ENCODE measurements at places on chromosomes 16 and 17.
A peak's percentile ranks its signal among the peaks of the same experiment; 100 is the strongest.

GRCh38 chr17:76382351-76382802, 2.0 kb upstream of the SPHK1 start:
- peak; percentile 55 for DNase-seq

DNA sequence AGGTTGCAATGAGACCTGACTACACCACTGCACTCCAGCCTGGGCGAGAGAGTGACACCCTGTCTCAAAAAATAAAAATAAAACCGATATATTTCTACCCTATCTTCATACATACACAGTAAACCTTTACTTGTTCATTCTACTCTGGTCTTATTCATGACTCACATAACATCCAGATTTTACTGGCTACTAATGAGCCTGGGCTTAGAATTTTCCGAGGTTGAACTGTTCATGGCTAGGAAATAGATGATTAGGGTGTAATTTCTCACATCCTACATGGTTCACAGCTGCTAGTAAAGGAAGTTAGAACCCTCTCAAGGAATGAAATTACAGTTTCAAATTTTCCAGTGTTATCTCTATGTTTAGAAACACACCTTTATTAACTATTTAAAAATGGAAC, 14.7 kb downstream of the GSPT1 start:
- DNase-seq, result no peak

DNA sequence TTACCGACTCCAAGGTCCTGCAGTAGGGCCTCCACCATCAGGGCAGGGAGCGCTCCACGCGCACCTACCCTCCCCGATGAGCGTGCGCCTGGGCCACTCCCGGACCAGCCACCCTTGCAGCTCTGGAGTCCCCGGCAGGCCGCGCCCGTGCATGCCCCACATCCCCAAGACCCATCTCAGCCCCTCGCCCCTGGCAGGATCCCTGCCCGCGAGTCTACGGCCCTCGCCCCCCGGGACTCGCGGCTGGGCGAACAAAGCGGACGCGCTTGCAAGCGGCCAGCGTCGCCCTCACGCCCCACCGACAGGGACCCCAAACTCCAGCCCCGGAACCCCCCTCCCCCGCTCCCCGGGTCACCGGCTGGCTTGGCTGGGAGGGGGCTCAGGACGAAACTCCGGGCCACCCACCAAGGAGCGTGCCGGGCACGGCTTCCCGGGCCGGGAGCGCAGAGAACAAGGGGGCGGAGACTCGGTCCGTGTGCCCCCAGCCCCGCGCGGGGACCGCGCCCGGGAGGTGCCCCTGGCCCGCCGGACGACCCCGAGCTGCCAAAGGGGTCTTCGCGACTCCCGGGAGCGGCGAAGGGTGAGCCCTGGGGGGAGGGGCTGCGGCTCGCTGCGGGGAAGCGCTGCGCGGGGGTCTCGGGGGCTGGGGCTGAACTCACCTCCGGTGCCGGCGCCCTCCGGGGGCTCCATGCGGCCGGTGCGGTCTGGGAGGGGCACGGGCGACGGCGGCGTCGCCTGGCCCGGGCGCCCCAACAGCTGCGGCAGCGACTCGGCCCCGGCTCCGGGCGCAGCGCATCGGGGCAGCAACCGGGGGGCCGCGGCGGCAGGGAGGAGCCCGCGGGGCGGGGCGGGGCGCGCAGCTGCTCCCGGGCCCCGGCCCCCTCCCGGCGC, at the start of gene DBNDD1:
DBNDD1 (minus strand) TSS at position 805 of the 891 bp plus-strand sequence; CDS start at position 690, 115 bp downstream.
- no peak for DNase-seq

GRCh38 chr16:81041696-81042095, 6.1 kb downstream of the ATMIN start:
- DNase-seq, result no peak

- DNase-seq, result peak; percentile 83
Measured at GRCh38 chr17:564526-565065, 150.0 kb downstream of the VPS53 start.

DNA sequence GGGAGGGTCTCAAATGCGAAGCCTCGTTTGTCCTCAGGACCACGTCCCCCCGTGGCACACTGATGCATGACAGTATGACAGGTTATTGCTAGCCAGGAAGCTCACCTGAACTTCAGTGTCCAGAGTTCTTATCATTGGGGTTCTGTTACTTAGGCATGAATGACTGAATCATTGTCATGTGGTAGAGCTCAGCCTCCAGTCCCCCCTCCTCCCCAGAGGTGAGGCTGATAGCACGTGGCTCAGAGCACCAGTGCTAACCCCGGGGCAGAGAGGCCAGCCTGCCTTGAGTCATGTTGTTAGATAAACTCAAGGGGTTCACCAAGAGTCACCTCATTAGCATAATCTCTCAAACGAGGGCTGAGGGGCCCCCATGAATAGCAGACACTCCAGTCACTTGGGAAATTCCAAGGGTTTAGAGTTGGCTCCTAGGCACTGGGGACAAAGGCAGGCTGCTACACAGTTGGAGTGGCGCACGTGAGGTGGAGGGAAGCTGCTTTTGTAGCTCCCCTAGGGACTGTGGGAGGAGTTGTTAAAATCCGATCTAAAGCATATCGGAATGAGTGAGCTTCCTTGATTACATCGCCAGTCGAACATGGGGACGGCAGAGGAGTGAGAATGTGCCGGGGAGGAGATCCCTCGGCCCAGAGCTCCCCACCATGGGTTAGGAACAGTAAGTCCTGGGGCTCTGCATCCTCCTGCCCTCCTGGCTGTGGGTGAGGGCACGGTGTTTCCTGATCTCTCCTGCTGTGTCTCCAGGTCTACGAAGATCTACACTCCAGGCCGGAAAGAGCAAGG, 18.2 kb downstream of the DHX38 start:
- no peak for DNase-seq

- DNase-seq, result peak; percentile 81
Measured at GRCh38 chr16:75377729-75378386, 55.4 kb downstream of the CFDP1 start.

DNA sequence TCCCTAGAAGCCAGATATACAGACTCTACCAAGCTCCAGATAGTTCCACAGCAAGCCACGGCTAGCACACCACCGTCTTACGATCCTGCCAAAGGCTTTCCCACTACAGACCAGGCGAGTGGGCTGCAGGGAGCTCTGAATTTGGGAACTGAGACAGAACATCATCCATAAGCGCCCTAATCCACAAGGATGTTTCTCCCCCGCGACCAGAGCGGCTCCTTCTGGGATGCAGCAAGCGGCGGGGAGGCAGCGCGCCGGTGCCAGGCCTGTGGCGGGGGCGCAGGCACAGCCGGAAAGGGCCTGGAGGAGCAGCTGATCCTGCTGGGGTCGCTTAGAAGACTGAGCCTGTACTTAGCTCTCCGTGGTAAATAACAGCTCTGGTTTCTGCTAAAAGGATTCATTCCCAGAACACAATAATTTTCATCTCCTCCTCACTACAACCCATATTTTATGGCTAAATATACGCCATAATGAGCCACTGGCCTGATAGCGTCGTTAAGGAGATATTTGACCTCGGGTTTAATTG, 16.2 kb upstream of the FOXF1 start:
- no peak for DNase-seq

DNA sequence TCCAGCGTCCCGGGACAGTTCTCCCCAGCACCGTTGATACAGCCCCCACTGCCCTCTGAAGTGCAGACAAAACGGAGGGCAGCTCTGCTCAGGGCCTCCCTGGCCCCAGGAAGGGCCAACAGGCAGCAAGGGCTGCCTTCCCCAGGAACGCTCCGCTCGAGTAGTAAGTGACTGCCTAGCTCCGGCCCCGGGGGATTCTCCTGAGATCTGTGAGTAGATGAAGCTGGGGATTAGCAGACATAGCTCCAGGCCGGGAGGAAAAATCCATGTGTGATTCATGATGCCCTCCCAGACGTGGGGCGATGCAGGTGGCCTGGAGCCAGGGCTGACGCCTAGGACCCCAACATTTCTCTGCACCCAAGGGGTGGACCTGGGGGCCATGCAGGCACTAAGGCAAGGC, 85.3 kb downstream of the ENGASE start:
- no peak for DNase-seq

DNA sequence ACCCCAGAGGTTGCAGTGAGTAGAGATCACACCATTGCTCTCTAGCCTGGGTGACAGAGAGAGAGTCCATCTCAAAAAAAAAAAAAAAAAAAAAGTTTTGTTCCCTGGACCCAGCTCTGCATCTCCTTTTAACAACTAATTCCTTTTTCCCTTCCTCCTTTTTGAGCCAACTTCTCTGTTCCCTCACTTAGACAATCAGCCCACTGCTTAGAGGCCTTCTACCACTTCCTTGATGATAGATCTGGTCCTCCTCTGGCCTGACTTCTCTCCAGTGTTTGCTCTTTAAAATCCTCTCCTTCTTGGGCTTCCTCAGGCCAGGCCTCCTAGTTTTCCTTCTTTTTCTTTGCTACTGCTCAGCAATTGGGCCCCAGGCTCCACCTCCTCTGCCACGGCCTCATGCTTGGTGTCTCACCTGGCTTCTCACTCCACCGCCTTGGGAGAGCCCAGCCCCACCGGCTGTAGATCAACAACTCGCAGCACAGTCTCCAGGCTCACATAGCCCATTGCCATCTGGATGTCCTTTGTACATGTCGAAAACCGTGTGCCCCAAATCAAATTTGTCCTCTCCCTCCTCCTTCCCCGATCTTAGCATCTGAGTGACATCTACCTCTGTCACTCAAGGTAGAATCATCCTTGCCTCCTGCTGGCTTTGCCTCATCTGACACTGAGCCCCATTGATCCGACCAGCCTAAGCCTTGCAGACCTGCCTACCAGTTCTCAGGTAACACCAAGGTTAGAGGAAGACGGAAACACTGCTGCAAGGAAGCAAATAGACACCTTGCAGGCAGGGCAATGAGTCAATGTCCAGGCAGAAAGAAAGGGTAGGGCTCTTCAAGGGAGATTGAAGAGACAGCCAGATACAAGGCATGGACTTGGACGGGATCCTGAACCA, 17.4 kb downstream of the ARHGAP27 start:
- no peak for DNase-seq

- peak; percentile 85 for DNase-seq
Measured at GRCh38 chr16:50303605-50304466, 37.5 kb downstream of the ADCY7 start.

GRCh38 chr17:67393809-67394397, 16.8 kb downstream of the PITPNC1 start:
- DNase-seq, result no peak

GRCh38 chr17:10699856-10700255, 2.5 kb downstream of the ADPRM start:
- DNase-seq, result peak; percentile 1

- DNase-seq, result no peak
Measured at GRCh38 chr17:17051380-17051779, 9.1 kb downstream of the MPRIP start.

GRCh38 chr17:67248291-67248690, 3.3 kb upstream of the HELZ start:
- no peak for DNase-seq

DNA sequence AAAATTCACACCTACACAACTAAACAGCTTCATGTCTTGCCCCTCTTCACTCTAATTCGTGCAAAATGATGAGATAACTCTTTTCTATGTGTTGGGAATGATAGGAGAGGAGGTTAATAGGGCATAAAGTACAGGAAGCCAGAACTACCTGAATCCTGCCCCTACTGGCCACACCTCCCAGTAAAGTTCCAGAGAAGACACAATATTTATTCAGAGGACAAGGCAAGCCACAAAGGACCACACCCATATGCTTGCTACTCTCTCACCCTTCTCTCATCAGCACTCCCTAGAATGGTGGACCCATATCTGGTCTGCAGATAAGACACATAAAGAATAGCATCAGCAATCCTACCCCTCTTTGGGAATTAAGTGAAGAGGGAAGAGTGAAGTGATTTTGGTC, 74.6 kb downstream of the ZNF18 start:
- DNase-seq, result no peak

- DNase-seq, result peak; percentile 16
Measured at GRCh38 chr17:63476459-63476853, 405 bp upstream of the ACE start.

DNA sequence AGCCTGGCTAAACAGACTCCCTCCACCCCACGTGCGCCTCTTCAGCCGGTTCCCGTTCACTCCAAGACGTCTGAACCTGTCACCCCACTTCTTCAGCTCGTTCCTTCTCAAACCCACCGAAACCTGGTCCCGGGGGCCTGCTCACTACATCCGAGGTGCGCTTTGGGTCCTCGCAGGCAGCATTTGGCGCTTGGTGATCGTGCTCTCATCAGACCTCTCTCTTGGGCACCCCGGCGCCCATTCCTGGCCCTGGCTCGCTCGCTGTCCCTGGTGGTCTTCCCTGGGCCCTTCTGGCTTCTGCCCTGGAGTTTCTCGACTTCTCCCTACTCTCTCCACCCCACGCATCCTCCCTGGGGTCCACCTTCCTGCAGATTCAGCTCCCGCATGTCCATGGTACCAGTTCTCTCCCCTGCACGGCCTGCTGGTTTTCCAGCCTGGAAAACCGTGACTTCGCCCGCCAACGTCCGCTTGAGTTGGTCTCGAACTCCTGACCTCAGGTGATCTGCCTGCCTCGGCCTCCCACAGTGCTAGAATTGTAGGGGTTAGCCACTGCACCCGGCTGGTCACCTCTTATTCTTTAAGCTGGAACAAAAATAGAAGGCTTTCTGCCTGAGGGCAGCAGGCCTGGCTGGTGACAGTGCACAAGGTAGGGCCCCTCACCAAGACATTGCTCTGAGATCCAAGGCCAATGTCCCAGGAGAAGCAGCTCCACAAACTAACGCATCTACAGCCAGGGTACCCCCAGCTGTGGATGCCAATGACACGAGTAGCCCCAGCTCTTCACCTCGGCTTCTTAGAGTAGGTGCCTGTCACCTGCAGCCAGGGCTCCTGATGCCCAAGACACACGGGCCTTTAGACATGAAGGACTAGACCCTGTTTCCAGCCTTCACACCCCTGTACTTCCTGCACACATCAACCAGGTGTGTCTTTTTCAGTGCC, 1.1 kb upstream of the MEAK7 start:
- DNase-seq, result no peak

GRCh38 chr17:80927791-80928216, 63.8 kb upstream of the CHMP6 start:
- no peak for DNase-seq

- DNase-seq, result no peak
Measured at GRCh38 chr16:2610781-2611498, 71.4 kb upstream of the KCTD5 start.

DNA sequence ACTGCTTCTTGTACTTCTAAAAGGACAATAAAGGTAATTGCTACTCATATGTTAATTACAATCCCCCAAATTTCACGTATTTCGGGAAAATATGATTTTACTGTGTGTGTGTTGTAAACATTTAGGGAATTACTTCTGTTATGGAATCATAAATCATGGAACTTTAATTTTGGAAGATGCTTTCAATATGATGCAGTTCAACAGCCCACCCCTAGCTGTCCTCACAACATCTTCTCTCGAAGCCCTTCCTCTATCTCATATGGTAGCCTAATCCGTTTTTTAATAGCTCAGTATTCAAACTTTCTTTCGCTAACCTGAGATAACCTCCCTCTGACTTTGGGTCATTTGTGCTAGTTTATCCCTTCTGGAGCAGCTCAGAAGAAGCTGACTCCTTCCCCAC, 78.4 kb downstream of the ANKFN1 start:
- no peak for DNase-seq

GRCh38 chr16:16578701-16579100, 199.8 kb downstream of the NPIPA7 start:
- DNase-seq, result no peak

- no peak for DNase-seq
Measured at GRCh38 chr17:8766731-8767130, 8.4 kb upstream of the SPDYE4 start.

Measured in RPMI7951 (cell line).